ENCODE measurements at places on chromosomes 7 and 10. TPM values are rescaled to one million over a fixed set of nuclear protein-coding genes. Genes with fewer than 3 reads are reported as not detected.

- no peak overlapping the region for H3K27ac ChIP-seq
- no peak overlapping the region for H3K4me3 ChIP-seq
- no peaks in the 10 kb centered on the region for H3K36me3 ChIP-seq
- no peaks in the 10 kb centered on the region for H3K4me1 ChIP-seq
- no peaks in the 10 kb centered on the region for H3K27me3 ChIP-seq
- no peak for DNase-seq
These were observed 58.3 kb upstream of the GTF2I start for GRCh38 chr7:74599244-74599643.

- no peak overlapping the region for H3K27ac ChIP-seq
- no peaks in the 10 kb centered on the region for H3K36me3 ChIP-seq
- H3K4me3 ChIP-seq, result no peak overlapping the region
- no peak for DNase-seq
These were observed 71.5 kb upstream of the SMNDC1 start for GRCh38 chr10:110376021-110376766.

DNA sequence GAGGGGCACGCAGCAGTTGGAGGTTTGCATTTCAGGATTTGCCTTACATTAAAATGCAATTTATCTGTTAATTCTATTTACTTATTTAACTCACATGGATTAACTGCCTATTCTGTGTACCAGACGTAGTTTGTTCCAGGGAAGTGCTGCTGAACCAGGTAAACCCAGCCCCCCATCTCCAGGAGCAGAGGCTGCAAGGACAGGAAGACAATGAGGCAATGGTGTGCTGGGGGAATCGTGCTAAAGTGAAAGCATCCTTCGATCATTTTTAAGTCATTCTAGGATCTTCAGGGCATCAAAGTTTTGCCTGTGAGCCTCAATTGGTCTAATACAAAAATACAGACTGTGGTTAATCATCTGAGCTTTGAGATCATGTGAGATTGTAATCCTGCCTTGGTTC, 166.4 kb downstream of the DNAJB6 start:
- no peaks in the 10 kb centered on the region for H3K36me3 ChIP-seq
- peak overlapping the region; percentile 20 for H3K27ac ChIP-seq
- H3K27me3 ChIP-seq, result peaks cover under 1% of the 10 kb centered on the region

RSU1 gene
- polyA plus RNA-seq, result 100 TPM

GATA3 gene
- polyA plus RNA-seq, result 0.08 TPM
